Vagina (tissue), 2 donors: ENCODE measurements at places on chromosomes 16 and 17.

- DNase-seq, result no peak
Measured at GRCh38 chr16:1211451-1212268, 13.4 kb downstream of the TPSG1 start.

DNA sequence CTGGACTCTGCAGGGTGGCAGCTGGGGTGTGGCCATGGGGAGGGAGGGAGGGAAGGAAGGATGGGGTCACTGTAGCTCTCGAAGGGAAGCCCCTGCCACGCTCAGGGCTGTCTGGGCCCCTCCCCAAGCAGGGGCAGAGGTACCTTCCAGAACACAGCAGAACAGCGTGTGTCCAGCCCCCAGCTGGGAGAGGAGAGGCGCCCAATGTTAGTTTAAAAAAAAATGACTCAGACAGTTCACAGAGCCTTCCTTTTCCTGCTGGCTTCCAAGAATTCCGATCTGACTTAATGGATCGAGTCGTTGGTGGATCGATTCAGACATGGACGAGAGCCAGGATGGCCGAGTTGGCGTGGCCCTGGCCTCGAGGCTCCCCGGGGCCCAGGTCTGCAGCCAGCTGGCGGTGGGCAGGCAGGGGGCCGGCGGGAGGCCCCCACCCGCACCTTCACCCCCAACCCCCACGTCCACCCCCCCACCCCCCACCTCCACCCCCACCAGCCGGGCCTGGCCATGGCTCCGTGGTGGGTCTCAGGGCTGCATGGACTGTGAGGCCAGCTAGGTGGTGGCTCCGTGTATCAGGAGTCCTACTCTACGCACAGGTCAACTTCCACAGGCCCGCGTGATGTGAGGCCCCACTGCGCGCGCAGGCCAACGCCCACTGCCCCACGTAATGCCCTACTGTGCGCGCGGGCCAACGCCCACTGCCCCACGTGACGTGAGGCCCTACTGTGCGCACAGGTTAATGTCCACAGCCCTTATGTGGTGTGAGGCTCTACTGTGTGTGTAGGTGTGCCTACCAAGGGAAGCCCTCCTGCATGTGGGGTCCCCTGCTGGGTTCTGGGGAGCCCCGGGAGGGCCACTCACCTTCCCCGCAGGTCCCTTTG, 21.8 kb downstream of the CACNA1H start:
- DNase-seq, result no peak

DNA sequence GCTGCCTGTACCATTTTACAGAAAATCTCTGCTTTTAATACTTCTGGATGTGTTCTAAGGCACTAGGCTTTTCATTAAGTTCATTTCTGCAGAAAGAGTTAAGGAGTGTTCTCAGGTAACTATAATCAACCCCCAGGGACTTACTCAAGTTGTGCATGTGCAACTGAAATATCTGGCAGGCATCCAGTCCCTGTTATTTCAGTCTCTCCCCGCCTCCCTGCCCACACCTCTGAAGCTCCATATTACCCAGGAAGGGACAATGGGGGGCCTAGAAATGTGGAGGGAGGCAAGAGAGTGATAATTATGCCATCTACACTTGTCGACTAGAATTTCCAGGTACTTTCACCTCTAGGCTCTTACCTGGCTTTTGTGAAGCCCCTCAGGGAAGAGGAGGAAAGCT, 432.2 kb downstream of the MAF start:
- no peak for DNase-seq

- no peak for DNase-seq
Measured at GRCh38 chr17:28188841-28189263, 130.1 kb upstream of the TMEM97 start.

DNA sequence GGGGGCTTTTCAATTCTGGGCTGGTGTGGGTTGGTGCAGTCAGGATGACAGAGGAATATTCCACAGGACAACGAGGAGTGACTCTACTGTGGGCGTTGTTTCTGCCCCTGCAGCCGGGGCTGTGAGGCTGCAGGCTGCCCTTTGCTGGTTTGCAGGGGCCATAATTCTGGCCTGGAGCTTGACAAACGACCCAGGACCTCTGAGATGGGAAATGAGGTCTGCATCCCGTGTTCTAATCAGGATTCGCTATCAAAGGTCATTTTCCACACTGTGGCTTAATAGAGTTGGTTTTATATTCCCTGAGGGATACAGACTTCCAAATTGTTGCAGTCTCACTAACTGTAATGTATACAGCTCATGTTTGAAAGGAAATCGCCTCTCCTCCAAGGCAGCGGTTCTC, 180.9 kb downstream of the RPTOR start:
- DNase-seq, result no peak

- DNase-seq, result no peak
Measured at GRCh38 chr17:72555052-72555451, 434.2 kb downstream of the SOX9 start.

GRCh38 chr16:78094998-78095397, 4.5 kb upstream of the WWOX start:
- DNase-seq, result no peak

DNA sequence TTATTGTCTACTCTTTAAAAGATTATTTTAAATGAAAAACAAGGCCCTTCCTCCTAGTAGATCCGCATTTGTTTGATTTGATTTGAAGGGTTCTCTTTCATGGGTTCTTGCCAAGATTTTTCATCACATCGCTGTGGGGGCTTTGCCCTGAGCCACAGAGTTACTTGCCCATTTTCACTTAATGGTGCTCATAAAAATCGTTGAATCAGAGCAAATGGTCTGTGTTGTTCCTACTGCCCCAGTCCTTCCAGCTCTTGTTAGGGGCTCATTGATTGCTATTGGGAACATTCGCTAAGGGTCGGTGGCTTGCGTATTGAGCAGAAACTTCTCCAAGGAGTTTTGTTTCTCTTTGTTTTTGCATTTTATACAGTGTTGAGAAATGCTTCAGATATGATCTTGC, 1023.4 kb upstream of the CDH8 start:
- DNase-seq, result no peak

DNA sequence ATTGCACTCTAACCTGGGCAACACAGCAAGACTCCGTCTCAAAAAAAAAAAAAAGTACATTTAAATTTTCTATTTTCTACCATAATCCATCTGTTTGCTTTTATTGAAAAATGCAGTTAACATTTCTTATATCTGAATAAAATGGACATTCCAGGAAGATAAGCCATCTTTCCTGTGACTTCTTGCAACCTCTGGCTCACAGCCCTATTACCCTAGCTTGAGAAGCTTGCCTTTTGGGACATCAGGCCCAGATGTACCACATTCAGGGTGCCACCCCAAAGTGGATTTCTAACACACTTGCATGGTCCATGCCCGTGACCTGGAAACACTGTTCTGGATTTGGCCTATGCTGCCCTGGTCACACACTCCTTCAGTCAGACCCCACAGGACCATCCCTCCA, 30.1 kb upstream of the DDX52 start:
- no peak for DNase-seq

GRCh38 chr17:31907342-31907962, 5.9 kb upstream of the UTP6 start:
- DNase-seq, result no peak

GRCh38 chr16:19939553-19939952, 54.9 kb upstream of the GPRC5B start:
- no peak for DNase-seq

DNA sequence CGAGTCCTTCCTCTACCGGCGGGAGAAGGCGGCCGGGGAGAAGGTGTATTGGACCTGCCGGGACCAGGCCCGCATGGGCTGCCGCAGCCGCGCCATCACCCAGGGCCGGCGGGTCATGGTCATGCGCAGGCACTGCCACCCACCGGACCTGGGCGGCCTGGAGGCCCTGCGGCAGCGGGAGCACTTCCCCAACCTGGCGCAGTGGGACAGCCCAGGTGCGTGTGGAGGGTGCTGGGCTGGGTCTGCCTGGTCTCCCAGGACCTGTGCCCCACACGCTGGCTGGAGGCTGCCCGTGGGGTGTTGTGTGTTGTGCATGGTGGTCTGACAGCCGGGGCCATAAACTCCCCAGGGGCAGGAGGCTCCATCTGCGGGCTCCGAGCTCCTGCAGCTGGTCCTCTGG, 25.4 kb downstream of the FLYWCH1 start:
- no peak for DNase-seq

DNA sequence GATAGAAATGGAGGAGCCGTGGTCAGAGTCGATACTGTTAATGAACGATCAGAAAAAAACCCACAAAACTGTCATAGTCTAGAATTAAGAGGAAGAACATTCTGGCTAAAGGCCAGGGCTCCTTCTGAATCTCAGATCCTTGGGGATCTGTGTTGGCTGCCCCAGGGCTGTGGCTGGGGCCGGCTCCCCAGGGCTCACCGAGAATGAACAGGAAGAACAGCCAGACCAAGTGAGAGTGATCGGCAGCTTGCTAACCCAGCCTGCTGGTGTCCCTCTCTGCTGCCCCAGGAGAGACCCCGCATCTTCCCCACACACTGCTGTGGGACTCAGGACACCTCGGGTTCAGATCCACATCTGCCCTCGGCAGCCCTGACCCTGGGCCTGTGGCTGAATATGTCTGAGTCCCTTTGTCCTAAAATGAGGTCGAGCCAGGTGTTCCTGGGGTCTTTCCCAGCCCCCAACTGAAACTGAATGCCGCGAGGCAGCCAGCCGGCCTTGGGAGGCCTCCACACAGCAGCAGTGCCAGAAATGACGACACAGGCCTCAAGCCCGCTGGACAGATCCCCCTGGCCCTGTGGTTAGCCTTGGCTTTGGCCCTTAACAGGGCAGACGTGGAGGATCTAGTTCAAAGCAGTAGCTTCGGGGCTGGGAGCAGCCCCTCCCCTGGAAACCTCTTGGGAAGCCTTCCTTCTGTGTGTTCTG, 23.9 kb upstream of the CLEC18A start:
- no peak for DNase-seq

DNA sequence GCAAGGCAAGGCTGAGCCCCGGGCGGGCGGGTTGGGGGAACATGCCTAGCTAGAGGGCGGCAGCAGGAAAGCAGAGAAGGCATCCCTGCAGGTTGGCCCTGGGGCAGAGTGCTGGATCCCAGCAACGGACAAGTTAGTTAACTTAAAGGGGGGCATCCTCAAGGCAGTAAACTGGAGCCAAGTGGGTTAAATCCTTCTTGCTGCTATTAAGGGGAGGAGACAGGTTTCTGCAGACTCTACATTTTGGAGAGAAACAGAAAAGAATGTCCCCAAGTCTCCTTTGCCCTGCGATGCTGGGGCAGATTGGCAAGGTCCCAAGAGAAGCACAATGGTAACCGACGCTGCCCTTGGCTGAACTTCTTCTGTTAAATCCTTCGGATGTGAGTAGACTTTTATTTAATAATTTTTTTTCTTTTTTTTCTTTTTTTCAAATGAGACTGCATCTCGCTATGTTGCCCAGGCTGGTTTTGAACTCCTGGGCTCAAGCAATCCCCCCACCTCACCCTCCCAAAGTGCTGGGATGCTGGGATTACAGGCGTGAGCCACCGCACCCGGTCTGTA, 14.0 kb downstream of the ATP5PD start:
- DNase-seq, result no peak

GRCh38 chr17:81150377-81151077, 14.8 kb upstream of the PVALEF start:
- no peak for DNase-seq

DNA sequence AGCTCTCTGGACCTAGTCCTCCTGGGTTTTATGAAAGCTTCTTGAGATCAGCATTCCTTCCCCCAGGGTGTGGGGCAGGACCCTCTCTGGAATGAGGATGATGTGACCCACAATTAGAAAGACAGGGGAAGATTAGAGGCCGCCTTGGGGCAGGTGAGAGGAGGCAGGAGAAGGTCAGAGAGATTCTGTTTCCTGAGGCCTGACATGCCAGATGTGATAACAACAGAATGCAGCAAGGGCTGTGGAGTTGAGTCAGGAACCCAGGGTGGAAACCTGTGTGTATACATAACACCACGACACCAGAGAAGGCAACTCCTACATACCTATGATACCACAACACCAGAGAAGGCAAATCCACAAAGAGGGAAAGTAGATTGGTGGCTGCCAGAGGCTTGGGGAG, 5.4 kb upstream of the SLC5A10 start:
- no peak for DNase-seq

DNA sequence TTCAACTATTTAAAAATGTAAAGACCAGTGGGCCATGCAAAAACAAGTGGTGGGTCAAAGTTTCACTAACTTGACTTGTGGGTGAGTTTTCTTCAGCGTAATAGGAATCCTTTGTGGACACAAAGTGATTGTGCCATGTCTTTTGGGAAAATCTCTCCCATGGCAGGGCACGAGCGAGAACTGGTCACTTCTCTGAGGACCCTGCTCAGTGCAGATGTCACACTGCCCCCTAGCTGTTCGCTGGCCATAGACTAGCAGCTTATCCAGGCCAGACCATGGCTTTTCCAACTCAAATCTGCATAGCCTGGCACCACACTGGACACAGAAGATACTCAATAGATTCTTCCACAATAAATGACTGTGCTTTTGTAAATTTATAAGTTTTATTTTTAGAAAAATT, 306.0 kb upstream of the CCL2 start:
- DNase-seq, result no peak

- DNase-seq, result peak; percentile 88
Measured at GRCh38 chr17:42667088-42667951, 8.2 kb downstream of the TUBG2 start.

DNA sequence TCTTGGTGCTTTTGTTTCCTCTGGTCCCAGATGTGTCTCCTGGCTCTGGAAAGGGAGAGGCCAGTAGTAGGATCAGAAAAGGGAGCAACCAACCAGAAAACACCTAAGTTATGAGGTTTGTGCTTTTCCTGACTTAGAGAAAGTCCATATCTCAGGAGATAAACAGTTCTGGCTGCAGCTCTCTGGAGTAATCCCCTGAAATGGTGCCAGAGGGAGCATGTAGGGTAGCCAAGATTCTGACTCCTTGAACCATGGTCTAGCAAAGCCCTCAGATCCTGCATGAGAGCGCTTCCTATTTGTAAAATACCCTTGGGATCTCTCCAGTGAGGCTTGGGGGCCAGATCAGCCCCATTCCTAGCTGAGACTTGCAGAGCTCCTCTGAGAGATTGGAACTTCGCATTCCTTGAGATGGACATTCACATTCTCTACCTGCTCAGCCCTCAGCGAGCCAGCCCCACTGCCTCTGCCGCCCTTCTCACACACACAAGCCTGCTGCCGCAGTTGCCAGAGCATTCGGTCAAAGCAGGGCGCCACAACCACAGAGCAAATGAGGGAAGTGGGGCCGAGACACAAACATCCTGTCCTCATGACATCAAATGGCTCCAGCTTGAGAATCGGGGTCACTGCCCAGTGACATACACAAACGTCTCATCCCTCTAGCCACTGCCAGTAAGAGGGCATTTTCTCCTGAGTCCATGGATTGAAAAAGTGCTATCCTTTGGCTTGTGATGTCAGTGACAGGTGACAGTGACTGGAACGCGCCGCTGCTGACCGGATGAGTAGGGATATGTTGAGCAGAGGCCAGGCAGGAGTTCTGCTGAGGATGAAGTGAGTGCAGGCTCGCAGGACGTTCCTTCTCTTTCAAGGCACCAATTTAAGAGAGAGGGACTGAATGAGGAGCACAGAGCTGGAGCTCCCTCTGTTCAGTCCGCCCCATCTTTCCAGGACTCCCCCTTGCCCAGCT, 5.0 kb downstream of the ABHD15 start:
- DNase-seq, result no peak
